ENCODE measurements at places on chromosomes 2 and 18. TPM values are rescaled to one million over a fixed set of nuclear protein-coding genes. Genes with fewer than 3 reads are reported as not detected.

STPG4 gene
- 0.37 TPM for total RNA-seq

RFTN2 gene
- total RNA-seq: 10.5 TPM

ALPI gene
- not detected for total RNA-seq

DNER gene
- total RNA-seq: 0.83 TPM

B4GALT6 gene
- total RNA-seq: 2.5 TPM

KIF3C gene
- 7.0 TPM for total RNA-seq

SIGLEC15 gene
- 0.14 TPM for total RNA-seq

DPP4 gene
- 251 TPM for total RNA-seq
